ENCODE measurements at places on chromosomes 7 and 10. TPM values are rescaled to one million over a fixed set of nuclear protein-coding genes. Genes with fewer than 3 reads are reported as not detected.

The ERVW-1 gene
- 0.19 TPM for total RNA-seq

The ACBD7 gene
- total RNA-seq: 0.79 TPM

The CACNA2D1 gene
- 65.4 TPM for total RNA-seq

The MUC12 gene
- total RNA-seq: 2.5 TPM

DNA sequence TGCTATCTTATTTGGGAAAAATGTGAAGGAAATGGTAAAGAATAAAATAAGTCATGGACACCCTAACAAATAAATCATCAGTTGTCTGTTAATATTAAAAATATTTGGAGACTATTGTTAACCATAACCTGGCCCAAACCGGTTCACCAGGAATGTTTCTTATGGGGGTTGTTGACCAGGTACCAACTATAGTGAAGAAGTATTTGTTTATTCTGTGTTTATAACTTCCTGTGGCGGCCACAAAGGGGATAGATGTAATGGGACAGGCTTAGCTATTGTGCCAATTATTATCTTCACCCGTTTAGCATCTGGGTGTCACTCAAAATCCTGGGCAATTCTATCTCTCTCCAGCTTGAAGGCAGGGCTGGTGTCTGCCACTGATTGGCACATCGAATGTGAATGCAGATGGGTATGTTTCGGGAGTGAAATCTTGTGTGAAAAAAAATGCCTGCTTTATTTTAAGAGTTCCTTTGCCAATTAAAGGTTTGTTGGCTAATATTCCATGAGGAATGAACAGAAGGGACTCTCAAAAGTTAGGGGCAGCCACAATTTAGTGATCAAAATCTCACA, 500.9 kb downstream of the ARL4A start:
- no peak for DNase-seq

DNA sequence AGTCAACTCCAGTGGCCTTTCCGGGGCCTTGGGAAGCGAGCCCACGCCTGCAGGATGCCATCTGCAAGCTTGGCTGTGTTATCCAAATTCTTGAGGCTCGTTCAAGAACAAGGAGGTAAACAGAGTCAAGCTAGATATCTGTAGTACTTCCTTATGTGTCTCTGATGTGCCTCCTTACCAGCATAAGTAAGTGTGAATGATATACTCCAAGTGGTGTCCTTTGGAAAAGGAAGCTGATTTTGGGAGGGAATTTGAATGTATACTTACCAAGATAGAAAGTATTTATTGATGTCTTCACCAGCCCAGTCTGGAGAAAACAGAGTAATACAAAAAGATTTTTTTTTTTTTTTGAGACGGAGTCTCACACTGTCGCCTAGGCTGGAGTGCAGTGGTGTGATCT, 372.3 kb upstream of the GALNT17 start:
- no peak for DNase-seq

DNA sequence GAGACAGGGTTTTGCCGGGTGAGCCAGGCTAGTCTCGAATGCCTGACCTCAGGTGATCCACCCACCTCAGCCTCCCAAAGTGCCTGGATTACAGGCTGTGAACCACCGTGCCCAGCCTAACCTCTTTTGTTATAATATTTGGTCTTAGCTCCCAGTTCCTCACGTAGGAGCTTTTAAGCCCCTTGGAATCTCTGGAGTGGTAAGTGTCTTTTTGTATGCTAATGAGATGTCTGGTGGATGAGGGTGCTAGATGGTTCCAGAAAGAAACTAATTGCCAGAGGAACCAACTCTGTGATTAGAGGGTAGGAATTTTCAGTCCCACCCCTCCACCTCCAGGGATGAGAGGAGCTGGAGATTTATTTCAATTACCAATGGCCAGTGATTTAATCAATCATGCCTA, 5.3 kb upstream of the ARPC1A start:
- no peak for DNase-seq

- no peak for DNase-seq
These were observed 162.9 kb upstream of the SMIM30 start for GRCh38 chr7:113281223-113281622.

GRCh38 chr10:17278607-17279240, 50.7 kb downstream of the VIM start:
- no peak for DNase-seq
